ENCODE measurements at places on chromosomes 3 and 15. TPM values are rescaled to one million over a fixed set of nuclear protein-coding genes. Genes with fewer than 3 reads are reported as not detected.
A peak's percentile ranks its signal among the peaks of the same experiment; 100 is the strongest.

DNA sequence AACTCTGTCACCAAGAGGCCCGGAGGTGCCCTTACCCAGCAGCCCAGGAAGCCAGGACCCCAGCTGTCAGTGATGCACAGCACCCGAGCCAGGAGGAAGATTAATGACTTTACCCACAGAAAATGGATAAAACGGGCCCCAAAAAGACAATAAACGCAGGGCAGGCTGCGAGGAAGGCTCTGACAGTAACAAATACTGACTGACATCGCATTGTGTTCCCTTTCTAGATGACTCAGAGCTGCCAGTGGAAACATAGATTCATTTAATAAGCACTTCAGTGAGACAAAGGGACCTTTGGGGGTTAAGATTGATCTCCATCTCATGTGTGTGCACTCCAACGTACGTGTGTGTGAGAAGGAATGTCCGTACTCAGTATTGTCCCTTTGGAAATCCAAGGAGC, 225.3 kb upstream of the PPP2R3A start:
- DNase-seq = no peak

PRC1 gene
- 30.1 TPM for total RNA-seq

STX19 gene
- 9.4 TPM for total RNA-seq

GRCh38 chr3:193970773-193971206, 165.2 kb upstream of the HES1 start:
- DNase-seq = peak; percentile 47

DUOX1 gene
- 5.8 TPM for total RNA-seq

CALML4 gene
- total RNA-seq = 13.0 TPM

GRCh38 chr3:78148986-78149717, 1109.3 kb downstream of the ROBO2 start:
- DNase-seq = no peak

- DNase-seq = no peak
Measured at GRCh38 chr15:52067545-52067926, 45.0 kb downstream of the BCL2L10 start.

- DNase-seq = no peak
Measured at GRCh38 chr3:71310980-71311660, 272.4 kb downstream of the FOXP1 start.

DNA sequence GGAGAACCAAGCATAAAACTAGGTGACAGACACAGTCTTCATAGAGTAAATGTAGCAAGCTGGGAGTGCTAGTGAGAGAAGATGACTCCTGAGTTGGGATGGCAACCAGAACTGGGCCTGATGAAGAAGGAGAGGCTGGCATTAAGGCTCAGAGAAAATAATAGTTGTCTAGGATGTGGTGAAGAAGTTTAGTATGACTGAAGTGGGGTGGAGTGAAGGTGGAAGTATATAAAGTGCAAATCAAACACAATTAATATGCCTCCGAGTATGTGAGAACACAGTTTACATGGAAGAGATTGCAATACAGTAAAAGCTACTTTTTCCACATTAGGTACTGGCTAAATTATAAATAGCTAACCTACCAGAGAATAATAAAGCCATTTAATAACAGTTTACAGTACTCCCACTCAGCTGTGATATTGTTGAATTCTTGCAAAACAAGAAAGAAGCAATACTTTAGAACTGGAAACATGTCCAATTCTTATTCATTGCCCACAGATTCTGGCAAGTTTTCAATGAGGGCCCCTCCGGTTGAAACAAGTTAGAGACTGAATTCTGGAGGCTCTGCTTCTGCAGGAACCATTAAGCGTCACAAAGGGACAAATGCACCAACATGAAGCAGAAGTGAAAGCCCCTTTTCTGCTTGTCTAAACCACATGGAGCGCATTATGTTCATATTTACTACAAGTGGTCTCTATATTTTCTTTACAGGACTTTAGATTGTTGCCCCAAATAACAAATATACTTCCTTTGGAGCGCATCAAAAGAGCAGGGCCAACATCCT, 243.7 kb downstream of the SLC9A9 start:
- DNase-seq = no peak

GRCh38 chr3:188974856-188975599, 196.7 kb upstream of the TPRG1 start:
- no peak for DNase-seq

- no peak for DNase-seq
Measured at GRCh38 chr15:43100971-43101370, 4.9 kb downstream of the UBR1 start.

DNA sequence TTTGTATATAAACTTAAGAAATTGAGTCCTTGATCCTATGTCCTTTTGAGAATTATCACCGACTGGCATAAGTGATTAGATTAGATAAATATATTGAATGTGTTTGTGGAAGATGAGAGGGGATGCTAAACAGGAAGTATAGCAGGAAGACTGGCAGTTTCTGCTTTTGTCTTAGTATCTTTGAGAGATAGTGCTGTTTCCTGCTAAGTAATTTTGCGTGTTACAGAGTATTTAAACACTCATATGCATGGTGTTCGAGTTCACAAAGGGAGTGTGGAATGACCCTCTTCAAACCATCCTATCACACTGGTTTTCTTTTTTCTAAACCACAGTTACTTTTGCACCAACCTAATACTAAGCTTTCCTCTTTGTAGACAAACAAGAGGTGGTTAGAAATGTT, 106.0 kb downstream of the KLHL25 start:
- no peak for DNase-seq

DNA sequence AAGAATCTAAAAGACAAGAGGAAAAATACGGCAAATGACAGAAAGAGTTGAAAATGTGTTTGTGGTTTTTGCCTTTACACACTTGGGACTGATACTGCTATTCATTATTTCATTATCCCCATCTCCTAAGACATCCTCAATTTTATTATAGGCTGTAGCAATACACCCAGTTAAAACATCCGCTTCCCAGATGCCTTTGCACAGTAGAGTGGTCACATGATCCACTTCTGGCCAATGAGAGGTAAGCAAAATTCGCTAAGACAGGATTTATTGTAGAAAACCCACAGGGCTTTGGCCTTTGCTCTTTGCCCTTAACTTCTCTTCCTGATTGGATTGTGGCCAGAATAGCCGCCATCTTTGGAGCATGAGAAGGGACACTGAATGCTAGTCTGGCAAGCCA, 53.2 kb upstream of the BOC start:
- no peak for DNase-seq

DNA sequence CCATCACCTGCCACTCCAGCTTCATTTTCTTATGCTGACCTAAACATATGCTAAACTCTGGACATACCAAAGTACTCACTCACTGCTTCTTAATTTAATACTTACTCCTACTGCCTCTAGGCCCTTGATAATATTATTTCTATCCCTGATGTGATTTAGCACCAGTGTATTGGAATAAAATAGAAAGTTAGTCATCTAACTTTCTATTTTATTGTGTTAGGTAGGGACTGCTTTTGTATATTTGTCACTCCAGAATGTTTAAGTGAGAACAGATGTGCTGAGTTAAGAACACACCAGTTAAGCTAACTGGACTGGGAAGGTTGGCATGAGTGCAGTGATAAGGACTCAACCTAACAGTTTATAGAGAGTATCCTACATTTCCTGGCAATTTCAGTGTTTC, 6.5 kb upstream of the CLDN16 start:
- no peak for DNase-seq

DNA sequence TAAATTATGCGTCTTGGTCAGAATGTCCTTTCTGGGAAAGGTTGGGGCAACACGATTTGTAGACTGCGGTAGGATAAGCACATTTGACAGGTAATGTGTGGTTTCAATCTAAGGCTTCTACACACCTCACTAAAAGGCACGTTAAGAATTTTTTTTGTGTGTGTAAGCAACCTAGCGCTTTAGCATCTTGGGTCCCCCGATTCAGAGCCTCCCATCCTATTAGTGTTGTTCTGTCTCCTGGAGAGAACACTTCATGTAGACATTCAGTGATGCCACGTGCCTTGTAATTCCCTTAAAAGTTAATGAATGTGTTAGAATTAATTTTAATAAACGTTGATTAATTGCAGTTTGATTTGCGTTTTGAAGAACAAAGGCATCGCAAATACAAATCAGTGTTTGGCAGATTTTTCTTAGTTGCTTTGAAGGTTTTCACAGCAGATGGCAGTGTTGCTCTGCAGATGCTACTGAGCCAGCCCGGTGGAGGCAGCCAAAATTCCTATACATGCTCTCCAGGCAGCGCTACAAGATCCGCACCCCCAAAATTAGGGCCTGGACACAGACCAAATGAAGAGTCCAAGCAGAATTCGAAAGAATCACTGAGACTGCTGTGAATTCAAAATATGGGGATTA, 63.5 kb downstream of the OTOL1 start:
- peak; percentile 66 for DNase-seq

- no peak for DNase-seq
Measured at GRCh38 chr3:111695636-111696117, 100.5 kb upstream of the ZBED2 start.

GRCh38 chr3:59749291-59749690, 699.5 kb upstream of the CFAP20DC start:
- DNase-seq = no peak

GRCh38 chr3:141605883-141606282, 119.1 kb downstream of the RASA2 start:
- no peak for DNase-seq

- no peak for DNase-seq
Measured at GRCh38 chr3:50342813-50343633, 2.4 kb upstream of the RASSF1 start.

DNA sequence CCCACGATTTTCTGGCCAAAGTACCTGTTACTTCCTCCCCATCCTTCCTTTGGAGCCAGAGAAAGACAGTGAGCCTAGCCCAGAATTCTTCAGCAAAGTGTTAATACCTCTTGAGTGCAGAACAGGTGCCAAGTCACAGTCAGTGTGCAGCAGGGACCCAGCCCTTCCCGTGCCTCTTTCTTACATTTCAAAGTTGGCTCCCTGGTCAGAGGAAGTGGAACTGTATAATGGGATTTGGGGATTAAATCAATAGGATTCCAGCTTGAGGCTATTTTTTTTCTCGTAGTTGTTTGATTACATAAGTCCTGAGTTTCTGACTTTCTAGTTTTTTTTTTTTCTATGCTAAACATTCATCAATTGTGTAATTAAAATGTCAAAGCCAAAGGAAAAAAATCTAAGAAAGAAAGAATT, 52.6 kb upstream of the ABHD10 start:
- DNase-seq = no peak

HACD2 gene
- 14.7 TPM for total RNA-seq

AGTR1 gene
- total RNA-seq = 22.1 TPM

DNA sequence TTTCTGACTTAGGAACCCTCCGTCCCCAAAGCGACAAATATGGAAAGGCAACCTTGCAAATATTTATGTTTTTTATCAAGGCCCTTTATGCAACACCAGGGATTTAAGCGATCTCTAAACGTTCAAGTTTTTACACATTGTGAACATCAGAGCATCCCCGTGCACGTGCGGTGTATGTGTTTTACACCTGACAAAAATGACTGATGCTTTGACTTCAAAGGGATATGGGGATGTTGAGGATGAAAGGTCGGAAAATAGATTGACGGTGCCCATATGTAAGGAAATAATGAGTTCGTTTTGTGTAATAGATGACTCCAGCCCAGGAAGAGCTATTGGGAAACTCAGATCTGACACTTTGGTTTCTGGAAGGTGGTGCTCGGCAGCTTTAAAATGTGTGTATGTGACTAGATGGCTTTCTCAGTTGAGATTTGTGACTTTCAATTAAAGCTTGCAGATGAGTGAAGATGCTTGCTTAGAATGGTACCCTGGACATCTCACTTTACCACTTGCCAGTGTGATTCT, 866 bp downstream of the SLC49A4 start:
- DNase-seq = no peak

DNA sequence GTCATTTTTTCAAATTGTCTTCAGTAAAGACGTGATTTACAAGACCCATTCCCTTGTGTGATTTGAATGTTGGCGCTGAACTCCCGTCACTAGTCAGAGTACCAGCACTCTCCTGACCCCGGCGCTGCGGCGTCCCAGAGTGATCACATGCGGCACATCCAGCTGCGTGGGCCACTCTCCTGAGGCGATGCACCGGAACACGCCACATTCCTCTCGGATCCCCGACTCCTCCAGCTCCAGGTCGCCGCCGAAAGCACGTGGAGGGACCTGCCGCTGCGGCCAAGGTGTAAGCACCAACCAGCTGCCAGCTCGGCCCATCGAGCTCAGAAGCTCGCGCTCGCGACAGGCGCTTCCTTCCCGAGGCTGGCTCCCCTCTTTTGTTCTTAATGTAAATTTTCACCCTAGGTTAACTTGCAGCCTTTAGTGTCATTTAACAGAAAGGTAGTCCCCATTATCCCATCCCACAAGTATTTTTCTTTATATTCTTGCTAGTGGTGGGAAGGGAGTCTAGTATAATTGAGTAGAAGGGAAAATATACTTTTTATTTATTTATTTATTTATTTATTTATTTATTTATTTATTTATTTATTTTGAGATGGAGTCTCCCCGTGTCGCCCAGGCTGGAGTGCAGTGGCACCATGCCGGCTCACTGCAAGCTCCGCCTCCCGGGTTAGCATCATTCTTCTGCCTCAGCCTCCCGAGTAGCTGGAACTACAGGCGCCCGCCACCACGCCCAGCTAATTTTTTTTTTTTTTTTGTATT, 61.7 kb upstream of the VGLL3 start:
- DNase-seq = no peak

DNA sequence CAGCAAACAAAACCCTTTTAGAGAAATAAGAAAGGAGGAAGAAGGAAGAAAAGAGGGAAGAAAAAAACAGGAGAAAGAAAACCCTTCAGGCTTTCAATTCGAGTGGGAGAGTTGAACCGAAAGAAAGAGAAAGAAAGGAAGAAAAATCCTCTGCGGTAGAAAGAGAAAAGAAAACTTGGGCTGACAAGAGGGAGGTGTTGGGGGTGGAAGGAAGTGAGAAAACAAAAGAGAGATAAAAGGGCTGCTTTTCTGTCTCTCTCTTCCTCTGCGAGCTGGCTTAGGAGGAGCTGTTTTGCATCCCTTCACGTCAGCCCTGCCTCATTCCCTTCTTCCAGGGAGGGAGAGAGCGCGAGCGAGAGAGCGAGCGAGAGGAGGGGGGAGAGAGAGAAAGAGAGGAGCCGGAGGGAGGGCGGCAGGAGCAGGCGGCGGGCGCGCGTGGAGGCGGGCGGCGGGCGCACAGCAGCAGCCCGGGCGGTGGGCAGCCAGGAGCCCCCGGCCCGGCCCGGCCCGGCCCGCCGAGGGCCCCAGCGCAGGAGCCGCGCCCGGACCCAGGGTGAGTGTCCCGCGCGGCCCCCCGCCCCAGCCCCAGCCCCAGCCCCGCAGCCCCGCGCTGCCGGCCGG, at the start of gene ZNF710:
ZNF710 (plus strand) TSS at position 263 of the 621 bp plus-strand sequence. CDS start 65,814 bp downstream, outside the sequence.
- DNase-seq = peak; percentile 90

DNA sequence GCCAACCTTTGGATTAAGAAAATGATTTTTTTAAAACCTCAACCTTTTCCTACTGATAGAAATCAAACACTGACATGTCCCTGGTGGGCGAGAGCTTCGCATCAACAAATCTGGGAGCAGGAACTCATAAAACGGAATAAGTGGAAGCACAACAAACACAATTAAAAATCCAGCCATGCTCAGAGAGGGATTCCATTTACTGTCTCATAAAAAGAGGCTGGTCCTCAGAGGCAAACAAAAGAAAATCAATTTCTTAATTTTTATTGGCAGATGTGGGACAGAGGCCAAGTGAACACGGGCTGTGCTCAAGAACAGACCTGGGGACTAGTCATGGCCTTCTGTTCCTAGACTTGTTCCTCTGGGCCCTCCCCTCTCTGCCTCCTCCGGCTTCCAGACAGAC, 214.5 kb downstream of the NTRK3 start:
- DNase-seq = no peak

GRCh38 chr3:139647866-139648435, 29.8 kb downstream of the NMNAT3 start:
- DNase-seq = no peak

GRCh38 chr3:55870594-55870993, 383.5 kb upstream of the WNT5A start:
- no peak for DNase-seq

- no peak for DNase-seq
Measured at GRCh38 chr3:6220447-6220846, 640.5 kb upstream of the GRM7 start.
